ENCODE measurements at places on chromosomes 6 and 20.

- no peak for DNase-seq
Observed at GRCh38 chr6:115058414-115059211, 715.8 kb upstream of the HS3ST5 start.

DNA sequence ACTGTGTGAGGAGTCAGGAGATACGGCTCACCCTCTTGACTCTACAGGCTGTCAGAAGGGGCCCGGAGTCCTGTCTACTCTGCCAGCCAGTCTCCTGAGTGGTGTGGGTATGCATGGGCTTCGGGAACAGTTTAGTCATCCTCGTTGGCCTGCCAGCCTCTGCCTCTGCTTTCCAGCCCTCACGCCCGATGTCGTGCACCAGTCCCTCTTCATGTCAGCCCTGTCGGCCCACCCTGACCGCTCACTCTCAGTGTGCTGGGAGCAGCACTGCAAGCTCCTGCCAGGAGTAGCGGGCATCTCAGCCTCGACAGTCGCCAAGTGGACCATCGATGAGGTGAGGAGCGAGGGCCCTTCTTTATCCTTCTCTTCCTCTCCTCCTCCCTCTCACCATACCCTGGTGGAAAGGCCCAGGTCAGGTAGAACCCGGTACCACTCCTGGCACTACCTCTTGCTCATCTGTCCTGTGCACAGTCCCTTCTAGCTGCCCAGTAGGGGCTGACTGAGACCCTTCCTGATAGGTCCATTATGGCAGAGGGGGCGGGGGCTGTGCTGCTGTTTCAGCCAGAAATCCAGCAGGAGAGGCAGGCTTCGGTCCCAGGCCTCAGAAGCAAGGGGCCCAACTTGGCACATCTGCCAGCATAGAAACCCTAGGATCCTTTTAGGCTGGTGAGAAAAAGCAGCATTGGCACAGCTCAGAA is 18.7 kb upstream of the SGK2 start:
- DNase-seq: no peak

DNA sequence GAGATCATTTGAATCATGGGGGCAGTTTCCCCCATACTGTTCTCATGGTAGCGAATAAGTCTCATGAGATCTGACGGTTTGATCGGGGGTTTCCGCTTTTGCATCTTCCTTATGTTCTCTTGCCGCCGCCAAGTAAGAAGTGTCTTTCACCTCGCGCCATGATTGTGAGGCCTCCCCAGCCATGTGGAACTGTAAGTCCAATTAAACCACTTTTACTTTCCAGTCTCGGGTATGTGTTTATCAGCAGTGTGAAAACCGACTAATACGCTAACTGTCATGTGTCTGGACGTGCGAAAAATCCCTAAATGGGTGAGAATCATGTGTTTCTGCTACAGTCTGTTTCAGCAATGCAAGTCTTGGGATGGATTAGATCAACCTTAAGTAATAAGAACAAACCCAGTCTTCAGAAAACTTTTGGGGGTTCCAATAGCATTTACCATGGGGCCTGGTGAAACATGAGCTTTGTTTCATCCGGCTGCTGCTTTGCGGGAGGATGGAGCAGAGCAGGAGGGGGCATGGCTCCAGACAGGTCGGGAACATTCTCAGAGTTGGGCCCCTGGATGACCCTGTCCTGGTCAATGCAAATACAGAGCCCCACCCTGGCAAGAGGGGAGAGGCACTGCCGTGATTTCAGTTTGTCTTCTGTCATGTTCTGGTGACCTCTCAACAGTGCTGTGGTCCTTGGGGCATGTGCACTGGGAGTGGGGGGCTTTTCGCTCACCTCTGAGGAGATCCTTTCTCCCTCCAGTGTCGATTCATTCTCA is 41.5 kb downstream of the CTCFL start:
- DNase-seq: no peak

- peak; percentile 30 for DNase-seq
Observed at GRCh38 chr20:35174458-35175216, 2.8 kb downstream of the PROCR start.

- DNase-seq: no peak
Observed at GRCh38 chr20:37915800-37916570, 13.1 kb downstream of the VSTM2L start.

DNA sequence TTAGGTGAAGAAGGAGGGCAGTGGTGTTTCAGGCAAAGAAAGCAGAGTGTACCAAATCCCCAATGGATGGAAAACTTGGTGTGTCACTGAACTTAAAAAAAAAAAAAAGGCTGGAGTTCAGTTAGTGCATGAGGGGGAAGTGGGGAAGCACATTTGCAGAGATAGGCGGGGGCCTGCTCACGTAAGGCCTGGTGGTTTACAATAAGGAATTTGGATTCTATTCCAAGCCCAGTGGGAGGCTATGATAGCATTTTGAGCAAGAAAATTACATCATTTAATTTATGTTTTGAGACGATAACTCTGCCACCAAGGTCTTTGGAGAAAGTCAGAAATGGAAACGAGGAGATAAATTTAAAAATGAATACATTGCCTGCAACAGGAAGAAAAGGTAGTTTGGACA is 225.5 kb downstream of the EYA4 start:
- DNase-seq: no peak

- DNase-seq: no peak
Observed at GRCh38 chr6:84582997-84583396, 181.4 kb downstream of the TBX18 start.

GRCh38 chr6:119158057-119158848 is 79.8 kb upstream of the FAM184A start:
- no peak for DNase-seq

- DNase-seq: no peak
Observed at GRCh38 chr6:136550045-136550329, 235 bp downstream of the MAP7 start.

GRCh38 chr20:11799281-11799684 is 118.4 kb upstream of the BTBD3 start:
- DNase-seq: no peak

Data from activated T-cell treated with anti-CD3 and anti-CD28 coated beads, Interleukin-2, amount 50 U/mL, for 48 hours (primary cell).